ENCODE measurements at places on chromosomes 4 and X.

GRCh38 chr4:78650106-78651024 is 98.8 kb downstream of the ANXA3 start:
- no peak overlapping the region for H3K4me3 ChIP-seq
- H3K4me1 ChIP-seq: peaks cover 36% of the 10 kb centered on the region
- no peak for DNase-seq
- no peaks in the 10 kb centered on the region for H3K27me3 ChIP-seq
- H3K36me3 ChIP-seq: no peaks in the 10 kb centered on the region

DNA sequence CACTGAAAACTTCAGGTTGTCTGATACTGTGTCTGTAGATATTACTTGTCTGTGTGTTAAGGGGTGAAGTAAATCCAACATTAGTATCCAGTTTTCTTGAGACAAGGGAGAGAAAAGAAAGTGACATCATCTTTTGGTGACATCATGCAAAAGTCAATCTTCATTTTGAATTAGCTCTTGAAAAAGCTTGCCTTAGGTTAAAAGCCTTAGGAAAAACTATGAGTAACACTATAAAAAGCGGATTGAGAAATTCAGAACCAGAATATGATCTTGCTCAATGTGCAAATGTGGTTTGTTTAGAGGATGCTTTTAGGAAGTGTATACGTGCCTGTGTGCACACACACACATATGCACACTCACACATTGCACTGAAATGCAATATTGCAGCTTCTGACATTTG is 345.8 kb upstream of the CASK start:
- H3K4me3 ChIP-seq: no peak overlapping the region
- no peaks in the 10 kb centered on the region for H3K4me1 ChIP-seq
- no peaks in the 10 kb centered on the region for H3K36me3 ChIP-seq
- no peaks in the 10 kb centered on the region for H3K27me3 ChIP-seq

DNA sequence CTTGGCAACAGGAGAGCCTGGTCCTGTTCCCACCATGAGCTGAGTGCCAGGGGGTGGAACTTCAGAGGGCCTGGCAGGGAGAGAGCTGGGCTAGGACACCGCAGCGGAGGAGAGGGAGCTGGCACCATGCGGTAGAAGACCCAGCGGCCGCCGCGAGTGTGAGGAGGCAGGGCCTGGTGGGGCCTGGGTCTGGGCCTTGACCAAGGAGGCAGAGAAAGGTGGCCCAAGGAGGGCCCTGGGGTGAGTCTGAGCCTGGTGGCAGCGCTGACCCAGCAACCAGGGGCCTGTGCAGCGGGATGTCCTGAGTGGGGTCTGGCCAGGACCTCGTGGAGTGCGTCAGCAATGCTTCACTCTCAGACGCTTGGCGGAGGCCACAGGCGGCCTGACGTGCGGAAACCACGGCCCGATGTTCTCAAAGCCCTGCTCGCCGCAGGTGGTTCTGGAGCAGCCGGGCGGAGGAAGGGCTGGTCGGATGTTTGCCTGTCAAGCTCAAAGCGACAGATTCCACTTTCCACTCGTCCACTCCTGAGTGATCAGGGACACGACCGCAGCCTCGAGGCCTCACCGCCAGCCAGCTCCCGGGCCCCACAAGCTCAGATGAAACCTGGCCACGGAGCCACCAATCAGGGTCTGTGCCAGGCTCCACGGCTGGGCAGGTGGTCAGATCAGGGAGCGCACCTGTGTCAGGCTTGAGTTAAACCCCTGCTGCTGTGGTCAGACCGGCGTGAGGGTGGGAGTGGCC is 20.8 kb downstream of the ATP5ME start:
- H3K27ac ChIP-seq: no peak overlapping the region
- H3K36me3 ChIP-seq: no peaks in the 10 kb centered on the region
- no peak overlapping the region for H3K4me3 ChIP-seq
- peaks cover 5% of the 10 kb centered on the region for H3K27me3 ChIP-seq

GRCh38 chr4:174314770-174315169 is 31.1 kb downstream of the CEP44 start:
- H3K4me3 ChIP-seq: no peak overlapping the region
- no peaks in the 10 kb centered on the region for H3K27me3 ChIP-seq

- no peaks in the 10 kb centered on the region for H3K36me3 ChIP-seq
- DNase-seq: no peak
- no peak overlapping the region for H3K27ac ChIP-seq
- H3K4me1 ChIP-seq: no peaks in the 10 kb centered on the region
Measured at GRCh38 chr4:124650614-124651013, 61.9 kb downstream of the ANKRD50 start.
